ENCODE measurements at places on chromosomes 7 and 10.

DNA sequence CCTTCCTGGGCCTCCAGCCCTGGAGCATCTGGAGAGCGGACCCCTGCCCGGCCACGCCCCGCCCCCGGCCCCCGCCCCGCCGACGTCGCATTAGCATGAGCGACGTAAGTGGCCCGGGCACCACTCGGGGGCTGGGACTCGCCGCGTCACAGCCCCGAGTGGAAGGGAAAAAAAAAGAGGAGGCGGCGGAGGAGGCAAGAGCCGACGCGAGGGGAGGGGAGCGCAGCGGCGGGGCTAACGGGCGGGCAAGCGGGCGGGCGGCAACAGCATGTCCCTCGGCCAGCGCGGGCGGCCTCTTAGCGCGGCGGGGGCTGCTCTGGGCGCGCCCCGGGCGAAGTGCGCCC, at the start of gene SLC18A3:
Gene SLC18A3, plus strand, starts transcription at position 197 of the 344 bp plus-strand sequence. CDS start 431 bp downstream, outside the sequence.
- DNase-seq, result peak; percentile 30

DNA sequence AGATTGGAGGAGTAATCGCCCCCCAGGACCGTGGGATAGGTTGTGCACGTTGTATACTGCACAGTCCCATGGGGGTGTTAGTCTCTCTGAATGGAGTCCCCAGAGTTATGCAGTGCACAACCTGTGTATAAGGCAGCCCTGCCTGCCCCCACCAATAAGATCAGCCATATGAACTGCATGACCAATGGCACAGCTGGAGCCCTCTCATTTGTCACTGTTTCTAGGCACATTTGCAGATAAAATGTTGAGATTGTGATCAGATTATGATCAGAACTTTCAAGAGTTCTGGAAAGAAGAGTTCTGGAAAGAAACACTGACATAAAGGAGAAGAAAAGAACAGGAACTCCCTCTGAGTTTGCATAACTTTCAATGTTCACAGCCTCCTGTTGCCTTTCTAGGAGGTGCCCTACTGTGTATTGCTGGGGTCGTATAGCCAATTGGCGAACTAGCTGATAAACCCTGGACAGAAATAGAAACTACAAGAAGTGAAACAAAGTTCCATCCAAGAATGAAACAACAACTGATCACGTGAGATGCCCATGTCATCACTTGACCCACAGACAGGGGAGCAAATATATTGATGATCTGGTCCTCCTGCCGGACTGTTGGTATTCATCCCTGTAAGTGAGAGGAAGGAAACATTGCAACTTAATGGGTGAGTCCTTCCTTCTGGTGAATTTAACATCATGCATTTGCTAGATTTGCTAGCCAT, 49.6 kb upstream of the TOMM7 start:
- DNase-seq, result no peak

DNA sequence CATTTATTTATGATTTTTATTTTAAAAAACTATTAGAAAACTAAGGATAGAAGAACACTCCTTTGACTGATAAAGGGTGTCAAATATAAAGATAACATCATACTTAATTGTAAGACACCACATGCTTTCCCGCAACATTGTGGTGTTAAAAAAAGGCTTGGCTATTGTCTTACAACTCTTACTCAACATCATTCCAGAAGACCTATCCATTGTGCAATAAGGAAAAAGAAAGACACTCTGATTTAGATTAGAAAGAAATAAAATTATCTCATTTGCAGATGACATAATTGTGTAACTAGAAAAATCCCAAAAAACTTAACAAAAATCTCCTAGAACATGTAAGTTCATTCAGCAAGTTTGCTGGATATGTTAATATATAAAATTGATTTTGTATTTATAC, 296.7 kb upstream of the GNAI1 start:
- no peak for DNase-seq

DNA sequence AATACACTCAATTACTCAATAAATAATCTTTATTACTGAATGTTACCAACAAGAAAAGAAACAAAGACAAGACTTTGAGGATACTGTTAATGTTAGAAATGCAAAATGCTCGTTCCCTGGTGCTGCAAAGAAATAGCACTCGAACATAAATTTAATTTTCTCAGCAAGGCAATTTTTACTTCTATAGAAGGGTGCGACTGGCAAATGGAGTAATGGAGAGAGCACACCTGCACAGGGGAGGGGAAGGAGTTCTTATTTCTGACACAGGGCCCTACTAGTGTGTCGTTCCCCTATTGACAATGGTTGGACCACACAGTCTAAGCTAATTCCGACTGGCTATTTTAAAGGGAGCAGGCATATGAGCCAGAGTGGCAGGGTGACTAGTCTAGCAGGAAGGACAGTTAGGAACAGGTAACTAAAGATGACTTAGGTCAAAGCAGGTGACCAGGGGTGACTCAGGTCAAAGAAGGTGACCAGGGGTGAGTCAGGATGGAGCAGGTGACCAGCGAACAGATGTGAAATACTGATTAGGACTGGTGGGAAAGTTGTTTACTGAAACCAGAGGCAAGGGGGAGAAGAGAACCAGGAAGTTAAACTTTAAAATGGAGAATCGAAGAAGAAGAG, 119.1 kb downstream of the RNF32 start:
- DNase-seq, result no peak

GRCh38 chr7:99679032-99679399, 780 bp downstream of the CYP3A5 start:
- no peak for DNase-seq

GRCh38 chr7:39948375-39948955, 1.6 kb upstream of the CDK13 start:
- peak; percentile 59 for DNase-seq

DNA sequence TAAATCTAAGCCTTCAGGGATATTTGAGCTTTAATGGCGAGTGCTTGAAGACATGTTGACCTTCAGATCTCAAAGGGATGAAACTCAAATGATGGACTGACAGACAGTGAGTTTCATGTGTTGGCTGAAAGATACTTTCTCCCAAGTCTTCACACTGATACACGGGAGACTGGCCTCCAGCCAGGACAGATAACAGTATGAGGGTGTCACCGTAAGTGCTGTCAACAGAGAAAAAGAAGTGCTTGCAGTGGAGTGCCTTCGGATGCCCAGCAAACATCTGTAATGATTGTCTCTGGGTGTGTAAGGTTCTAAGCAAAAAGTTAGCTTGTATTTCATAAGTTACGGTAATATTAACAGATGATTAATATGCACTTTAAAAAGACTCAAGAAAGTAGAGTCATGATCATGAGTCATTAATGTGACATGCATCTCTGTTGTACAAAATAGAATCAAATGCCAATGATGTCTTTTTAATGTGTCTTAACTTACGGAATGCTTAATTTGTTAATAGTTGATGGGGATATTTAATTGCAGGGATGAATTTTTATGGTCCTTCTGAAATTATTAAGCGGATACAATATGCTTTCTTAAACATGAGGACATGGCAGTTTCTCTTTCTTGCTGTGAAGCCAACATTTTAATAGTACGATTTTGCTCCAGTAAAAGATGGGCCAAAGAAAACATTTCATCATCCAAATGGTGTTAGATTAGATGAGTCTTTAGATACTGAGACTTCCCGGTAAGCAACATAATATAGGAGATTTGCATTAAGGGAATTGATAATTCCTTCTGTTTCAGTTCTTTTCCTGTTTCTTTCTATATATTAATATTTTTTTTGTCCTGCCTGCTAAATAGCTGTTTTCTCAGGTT, 292.5 kb downstream of the GALNT17 start:
- DNase-seq, result no peak

DNA sequence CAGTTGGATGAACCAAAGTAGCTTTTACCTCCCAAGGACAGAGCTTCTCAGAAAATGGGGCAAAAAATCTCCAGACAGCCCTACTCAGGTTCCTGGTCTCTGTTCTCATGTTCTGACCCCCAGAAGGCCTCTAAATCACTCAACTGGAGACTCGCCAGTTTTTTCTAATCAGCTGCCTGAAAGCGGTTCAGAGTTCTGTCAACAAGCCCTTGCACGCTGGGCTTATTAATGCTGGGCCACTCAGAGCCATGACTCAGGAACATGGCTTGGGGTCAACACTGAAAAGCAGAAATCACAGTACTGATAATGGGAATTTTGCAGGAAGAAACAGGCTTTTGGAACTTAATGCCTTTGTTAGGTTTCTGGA, 15.3 kb downstream of the ECHDC3 start:
- DNase-seq, result peak; percentile 61

GRCh38 chr7:55046582-55047342, 27.9 kb downstream of the EGFR start:
- DNase-seq, result no peak

- no peak for DNase-seq
These were observed 393.7 kb upstream of the MBL2 start for GRCh38 chr10:53166325-53166724.

DNA sequence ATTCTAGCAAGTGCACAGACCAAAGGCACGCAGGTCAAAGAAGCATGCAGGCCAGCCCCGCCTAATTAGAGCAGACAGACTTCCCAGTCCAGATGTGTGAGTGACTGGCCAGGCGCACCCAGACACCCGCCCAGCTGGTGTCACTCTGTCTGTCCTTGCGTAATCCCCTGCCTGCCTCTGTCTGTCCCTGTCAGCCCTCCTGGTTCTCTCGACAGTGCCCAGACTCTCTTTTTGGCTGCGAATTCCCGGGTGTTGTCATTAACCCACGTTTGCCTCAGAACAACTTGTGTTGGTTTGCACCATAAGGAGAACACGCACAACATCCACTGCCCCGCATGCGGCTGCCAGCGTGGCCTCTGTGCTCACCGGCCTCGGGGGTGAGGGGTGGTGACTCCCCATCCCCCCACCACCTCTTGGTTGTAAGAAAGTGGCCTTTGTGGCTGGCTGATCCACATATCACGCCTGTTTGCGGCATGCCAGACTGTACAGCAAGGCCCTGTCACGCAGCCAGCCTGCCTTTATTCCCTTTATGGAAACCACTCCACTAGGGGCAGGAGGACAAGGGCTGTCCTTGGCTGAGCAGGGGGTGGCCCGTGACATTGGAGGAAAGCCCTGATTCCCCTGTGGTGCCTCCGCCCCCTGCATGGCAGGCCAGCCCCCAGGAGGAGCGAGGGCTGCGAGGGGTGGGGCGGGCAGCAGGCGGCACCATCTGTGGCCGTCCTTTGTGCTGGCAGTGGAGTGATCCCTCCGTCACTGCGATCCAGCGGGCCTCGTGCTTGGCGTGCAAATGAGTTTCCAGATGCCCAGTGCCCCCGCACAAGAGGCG, 72.8 kb upstream of the PPIF start:
- no peak for DNase-seq

- DNase-seq, result no peak
These were observed 52.6 kb downstream of the PFKP start for GRCh38 chr10:3119796-3120459.

GRCh38 chr10:3668276-3668965, 116.6 kb downstream of the KLF6 start:
- DNase-seq, result no peak

DNA sequence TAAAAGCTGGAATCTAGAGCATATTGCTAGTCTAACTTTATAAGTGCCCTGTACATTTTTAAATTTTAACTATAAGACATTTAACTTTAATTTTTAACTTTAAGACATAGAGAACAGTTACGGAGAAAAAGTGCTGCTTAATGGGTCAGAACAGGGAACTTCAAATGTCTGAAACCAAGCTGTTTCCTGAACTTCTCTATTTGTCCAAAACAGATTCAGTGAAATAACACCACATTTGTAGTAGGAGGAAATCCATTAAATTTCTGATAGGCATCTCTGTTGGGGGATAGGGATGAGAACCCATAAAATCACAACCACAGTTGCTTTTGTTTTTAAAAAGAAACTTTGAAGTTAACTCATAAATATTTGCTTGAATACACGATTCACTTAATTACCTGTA, 170.8 kb upstream of the ANK3 start:
- no peak for DNase-seq

- DNase-seq, result no peak
These were observed 17.9 kb upstream of the CLEC2L start for GRCh38 chr7:139505563-139505962.

- DNase-seq, result no peak
These were observed 62.7 kb downstream of the ADCYAP1R1 start for GRCh38 chr7:31114593-31115343.

GRCh38 chr10:104284846-104285245, 15.9 kb downstream of the GSTO2 start:
- DNase-seq, result no peak

DNA sequence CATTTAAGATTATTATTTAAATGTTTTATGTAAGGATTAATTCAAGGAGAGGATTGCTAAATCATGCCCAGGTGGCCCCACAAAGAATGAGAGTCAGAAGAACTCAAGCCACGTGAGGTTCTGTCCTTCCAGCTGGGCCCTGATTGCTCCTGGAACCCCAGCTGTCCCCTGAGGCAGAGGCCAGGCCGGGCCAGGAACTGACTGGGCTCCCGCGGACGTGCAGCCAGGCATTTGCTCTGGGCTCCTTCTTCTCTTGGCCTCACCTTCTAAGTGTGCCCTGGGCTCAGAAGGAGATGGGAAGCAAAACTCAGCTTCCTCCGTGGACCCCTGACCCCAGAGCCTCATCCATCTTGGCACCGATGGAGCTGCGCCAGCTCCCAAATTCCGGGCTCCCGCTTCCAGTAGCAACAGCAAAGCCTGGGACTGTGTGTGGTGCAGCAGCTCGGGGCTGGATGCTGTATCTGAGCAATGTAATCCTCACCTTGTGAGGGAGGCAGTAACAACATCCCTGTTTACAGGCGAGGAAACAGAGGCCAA, 250.6 kb upstream of the PPP2R2D start:
- DNase-seq, result no peak

DNA sequence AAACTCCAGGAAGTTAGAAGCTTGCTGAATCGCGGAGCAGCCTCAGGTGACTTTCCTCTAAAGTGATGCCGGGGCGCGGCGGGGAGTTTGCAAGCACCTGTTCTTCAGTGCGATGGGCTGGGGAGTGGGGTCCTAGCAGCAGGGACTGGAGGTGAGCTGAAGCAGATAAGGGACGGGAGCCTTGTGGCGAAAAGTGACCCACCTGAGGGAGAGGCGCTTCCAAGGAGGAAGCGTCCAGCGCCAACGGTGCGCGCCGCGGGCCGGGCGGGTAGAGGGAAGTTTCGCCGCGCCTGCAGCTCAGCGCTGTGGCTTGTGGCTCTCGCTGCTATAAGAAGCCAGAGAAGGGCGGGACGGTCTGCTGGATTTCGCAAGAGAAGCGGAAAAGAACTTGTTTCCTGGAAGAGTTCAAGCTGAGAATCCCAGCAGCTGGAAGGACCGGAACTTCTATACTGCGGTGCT, at the start of gene STEAP4:
Gene STEAP4, minus strand, starts transcription at position 305 of the 459 bp plus-strand sequence. CDS start 22,625 bp downstream, outside the sequence.
- peak; percentile 8 for DNase-seq

DNA sequence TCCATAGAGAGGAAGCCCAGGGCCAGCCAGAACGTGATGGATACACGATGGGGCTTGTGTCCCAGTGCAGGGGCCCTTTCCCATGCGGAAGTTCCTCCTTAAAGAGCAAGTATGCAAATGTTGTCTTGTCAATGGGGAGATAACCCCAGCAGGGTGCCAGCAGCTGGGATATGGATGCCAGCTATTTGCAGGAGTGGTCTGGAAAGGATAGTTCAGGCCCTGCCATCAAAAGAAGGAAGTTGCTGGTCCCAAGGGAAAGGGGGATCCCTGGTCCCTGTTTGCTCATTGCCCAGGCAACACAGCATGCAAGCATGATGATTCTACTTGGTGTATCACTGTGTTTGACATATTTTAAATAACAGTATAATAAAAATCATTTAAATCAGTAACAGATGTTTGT, 73.1 kb upstream of the HECW1 start:
- no peak for DNase-seq

GRCh38 chr10:63605197-63605967, 84.2 kb downstream of the REEP3 start:
- no peak for DNase-seq

All from DMS79 treated with DMSO at 0.1 percent for 48 hours (cell line).